Activated CD4-positive, alpha-beta T cell treated with anti-CD3 and anti-CD28 coated beads, Interleukin-2, amount 10 ng/mL, durations not matched to agents 7 days and 5 days (primary cell): ENCODE measurements at places on chromosomes 7 and 10. TPM values are rescaled to one million over a fixed set of nuclear protein-coding genes. Genes with fewer than 3 reads are reported as not detected.
A peak's percentile ranks its signal among the peaks of the same experiment; 100 is the strongest.

DNA sequence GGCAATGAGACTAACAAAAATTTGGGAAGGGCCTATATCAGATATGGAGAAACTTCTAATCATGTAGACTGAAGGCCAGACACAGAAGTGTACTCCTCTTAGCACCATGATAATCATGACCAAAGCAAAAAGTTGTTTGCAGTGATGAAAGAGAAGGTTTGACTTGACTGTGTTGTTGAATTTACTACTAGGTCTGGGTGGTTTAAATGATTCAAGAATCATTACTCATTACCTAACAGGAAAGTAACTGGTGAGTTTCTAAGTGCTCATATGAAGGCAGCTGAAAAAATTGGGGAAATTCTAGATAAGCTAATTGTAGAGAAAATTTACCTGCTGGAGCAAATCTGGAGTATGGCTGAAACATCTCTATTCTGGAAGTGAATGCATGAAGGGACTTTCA, 451.5 kb upstream of the SORCS1 start:
- no peak overlapping the region for H3K27ac ChIP-seq
- H3K36me3 ChIP-seq: no peaks in the 10 kb centered on the region
- no peaks in the 10 kb centered on the region for H3K27me3 ChIP-seq
- H3K4me3 ChIP-seq: no peak overlapping the region

GRCh38 chr10:70053841-70054288, 1.2 kb downstream of the MACROH2A2 start:
- peaks cover 63% of the 10 kb centered on the region for H3K27me3 ChIP-seq
- H3K4me3 ChIP-seq: peak overlapping the region; percentile 80
- no peak for DNase-seq
- no peak overlapping the region for H3K27ac ChIP-seq

The PHYHIPL gene
- total RNA-seq: not detected

DNA sequence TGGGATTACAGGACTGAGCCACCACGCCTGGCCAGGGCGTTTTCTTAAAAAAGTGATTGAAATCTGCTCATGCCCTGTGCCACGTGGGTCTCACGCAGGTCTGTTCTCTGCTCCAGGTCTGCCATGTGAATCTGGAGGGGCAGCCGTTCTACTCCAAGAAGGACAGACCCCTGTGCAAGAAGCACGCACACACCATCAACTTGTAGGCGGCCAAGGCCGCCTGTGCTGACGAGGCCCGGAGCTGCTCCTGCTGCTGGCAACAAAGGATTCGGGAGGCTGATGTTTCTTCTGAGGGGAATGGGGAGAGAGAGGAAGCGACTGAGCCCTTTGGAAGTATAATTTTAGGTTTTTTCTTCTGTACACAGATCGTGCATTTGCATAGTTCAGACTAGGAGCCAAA, 23.6 kb upstream of the BMPR1A start:
- no peaks in the 10 kb centered on the region for H3K36me3 ChIP-seq
- no peaks in the 10 kb centered on the region for H3K27me3 ChIP-seq
- H3K4me3 ChIP-seq: no peak overlapping the region
- no peak overlapping the region for H3K27ac ChIP-seq

The C10orf67 gene
- total RNA-seq: 0.15 TPM

DNA sequence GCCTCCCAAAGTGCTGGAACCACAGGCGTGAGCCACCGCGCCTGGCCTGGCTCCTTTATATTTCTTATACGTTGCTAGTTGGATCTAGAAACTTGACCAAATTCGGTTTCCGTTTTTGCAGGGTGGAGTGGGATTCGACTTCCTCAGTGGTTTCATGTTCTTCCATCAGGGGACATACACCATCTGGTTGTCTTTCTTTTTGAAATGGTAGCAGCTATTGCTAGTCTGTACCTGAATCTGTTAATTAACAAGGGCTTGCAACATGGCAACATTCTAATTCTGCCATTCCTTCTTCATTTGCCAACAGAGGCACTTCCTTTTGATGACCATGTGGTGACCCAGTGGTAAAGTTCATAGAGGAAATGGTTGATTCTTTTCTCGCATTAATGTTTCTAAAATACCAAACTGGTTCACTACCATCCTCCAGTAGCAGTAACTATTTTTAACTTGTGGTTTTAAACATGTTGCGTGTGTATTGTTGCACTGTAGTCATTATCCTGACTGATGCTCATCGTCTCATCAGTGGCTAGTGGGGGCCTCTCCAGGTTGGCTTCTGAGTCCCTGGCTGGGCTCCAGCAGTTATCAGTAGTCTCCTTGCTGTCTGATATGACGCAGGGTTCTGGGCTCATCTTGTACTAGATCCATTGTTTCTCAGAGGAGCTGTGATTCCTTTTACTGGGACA, 159.2 kb downstream of the RGS10 start:
- no peak for DNase-seq
- peak overlapping the region; percentile 36 for H3K27ac ChIP-seq
- H3K4me3 ChIP-seq: no peak overlapping the region
- H3K36me3 ChIP-seq: peaks cover 47% of the 10 kb centered on the region

The DDIT4 gene
- total RNA-seq: 189 TPM

DNA sequence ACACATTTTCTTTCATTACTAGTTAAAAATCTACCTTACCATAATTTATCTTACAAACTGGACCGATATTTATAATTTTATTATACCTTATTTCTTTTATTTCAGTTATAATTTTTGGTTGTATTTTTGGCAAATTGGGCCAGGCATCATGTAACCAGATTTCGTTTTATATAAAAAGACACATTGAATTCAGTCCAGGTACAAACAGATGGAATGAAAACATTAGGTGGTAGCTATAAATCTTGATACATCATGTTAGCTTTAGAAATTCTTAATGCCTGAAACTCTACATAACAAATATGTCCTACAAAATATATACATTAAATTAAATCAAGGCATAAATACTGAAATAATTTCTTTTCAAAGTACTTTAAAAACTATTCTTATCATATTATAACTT, 73.1 kb downstream of the SLC13A1 start:
- H3K4me3 ChIP-seq: no peak overlapping the region
- H3K27ac ChIP-seq: no peak overlapping the region
- no peaks in the 10 kb centered on the region for H3K36me3 ChIP-seq

The SMO gene
- not detected for total RNA-seq

DNA sequence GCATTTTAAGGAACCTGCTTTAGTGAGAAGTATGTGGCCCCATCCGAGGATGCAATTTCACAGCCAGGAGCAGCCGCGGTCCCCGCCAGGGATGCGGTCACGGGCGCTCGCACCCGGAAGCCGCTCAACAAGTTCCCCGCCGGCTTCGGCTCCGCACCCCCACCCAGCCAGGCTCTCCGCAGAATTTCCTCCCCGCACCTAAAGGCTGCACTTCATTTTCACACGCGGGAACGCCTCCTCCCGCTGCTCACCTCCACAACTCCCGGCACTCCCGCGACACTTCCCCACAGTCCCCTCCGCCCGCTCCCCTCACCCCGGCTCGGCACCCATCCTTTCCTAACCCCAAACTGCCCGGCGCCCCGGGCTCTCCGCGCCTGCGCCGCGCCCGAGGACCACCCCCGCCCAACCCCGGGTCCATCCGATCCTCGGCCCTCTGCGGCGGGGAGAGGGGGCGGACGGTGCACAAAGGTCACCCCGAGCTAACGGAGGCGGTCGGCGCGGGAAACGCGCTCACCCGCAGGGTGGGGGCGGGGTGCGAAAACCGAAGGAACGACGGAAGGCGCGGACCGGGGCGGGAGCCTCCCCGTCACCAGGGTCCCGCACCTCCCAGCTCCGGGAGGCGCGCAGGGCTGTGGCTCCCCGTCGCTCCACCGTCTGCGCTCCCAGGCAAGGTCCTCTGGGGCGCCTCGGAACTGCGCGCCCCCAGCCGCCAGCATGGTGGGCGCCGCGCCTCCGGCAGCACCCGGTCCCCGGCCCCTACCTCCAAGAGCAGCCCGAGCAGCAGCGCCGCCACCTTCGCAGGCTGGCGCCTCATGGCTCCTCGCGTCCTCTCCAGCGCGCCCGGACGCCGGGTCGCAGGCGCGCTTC, 558 bp downstream of the VOPP1 start:
- peak; percentile 66 for DNase-seq
- peaks cover 25% of the 10 kb centered on the region for H3K36me3 ChIP-seq
- peaks cover 72% of the 10 kb centered on the region for H3K4me1 ChIP-seq
- H3K27me3 ChIP-seq: no peaks in the 10 kb centered on the region
- H3K4me3 ChIP-seq: peak overlapping the region; percentile 89

The CCDC172 gene
- not detected for total RNA-seq

The PSD gene
- total RNA-seq: 1.6 TPM

- H3K36me3 ChIP-seq: peaks cover 2% of the 10 kb centered on the region
- no peak overlapping the region for H3K4me3 ChIP-seq
- peak overlapping the region; percentile 1 for H3K27ac ChIP-seq
These were observed 58.2 kb upstream of the LYZL2 start for GRCh38 chr10:30687698-30688213.

DNA sequence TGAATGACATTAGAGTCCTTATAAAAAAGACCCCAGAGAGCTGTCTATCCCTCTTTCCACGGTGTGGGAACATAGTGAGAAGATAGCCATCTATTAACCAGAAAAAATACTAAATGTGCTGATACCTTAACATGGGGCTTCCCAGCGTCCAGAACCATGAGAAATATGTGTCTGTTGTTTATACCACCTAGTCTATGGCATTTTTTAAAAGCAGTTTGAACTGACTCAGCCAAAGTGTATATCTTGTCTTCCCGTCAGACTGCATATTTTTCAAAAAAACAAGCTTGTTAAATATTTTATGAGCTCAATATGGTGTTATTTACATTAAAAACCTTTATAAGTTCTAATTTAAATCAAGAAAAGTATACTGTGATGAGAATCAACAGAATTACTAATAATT, 255.3 kb downstream of the HGF start:
- H3K36me3 ChIP-seq: no peaks in the 10 kb centered on the region
- no peaks in the 10 kb centered on the region for H3K27me3 ChIP-seq
- no peaks in the 10 kb centered on the region for H3K4me1 ChIP-seq
- H3K27ac ChIP-seq: no peak overlapping the region

The AKR1B1 gene
- total RNA-seq: 106 TPM

The TRIM50 gene
- not detected for total RNA-seq

The SMKR1 gene
- total RNA-seq: 2.2 TPM

- no peaks in the 10 kb centered on the region for H3K36me3 ChIP-seq
- no peak for DNase-seq
- peaks cover 25% of the 10 kb centered on the region for H3K27me3 ChIP-seq
These were observed 11.5 kb downstream of the SCRN1 start for GRCh38 chr7:29977886-29978651.

DNA sequence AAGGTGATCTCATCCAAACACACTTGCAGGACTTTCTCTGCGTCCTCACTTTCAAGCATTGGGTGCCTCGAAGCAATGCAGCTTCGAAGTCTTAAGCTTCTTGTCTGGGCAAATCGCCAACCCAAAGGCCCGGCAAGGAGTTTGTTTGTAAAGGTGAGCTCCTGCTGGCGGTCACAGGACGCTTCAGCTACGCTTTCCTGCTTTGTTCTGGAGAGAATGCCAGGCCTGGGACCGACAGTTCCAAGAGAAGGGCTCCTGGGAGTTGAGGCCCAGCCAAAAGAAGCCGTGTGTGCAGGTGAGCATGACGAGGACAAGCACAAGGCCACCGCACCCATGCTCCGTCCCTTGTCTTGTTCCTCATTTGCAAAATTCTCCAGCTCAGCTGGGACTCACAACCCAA, 106.6 kb upstream of the DOCK1 start:
- H3K36me3 ChIP-seq: no peaks in the 10 kb centered on the region
- H3K4me3 ChIP-seq: no peak overlapping the region
- H3K27ac ChIP-seq: no peak overlapping the region
- no peak for DNase-seq
- no peaks in the 10 kb centered on the region for H3K4me1 ChIP-seq

GRCh38 chr7:17026269-17026668, 144.5 kb upstream of the AGR3 start:
- peaks cover 27% of the 10 kb centered on the region for H3K4me1 ChIP-seq
- H3K27me3 ChIP-seq: peaks cover 12% of the 10 kb centered on the region
- DNase-seq: no peak

DNA sequence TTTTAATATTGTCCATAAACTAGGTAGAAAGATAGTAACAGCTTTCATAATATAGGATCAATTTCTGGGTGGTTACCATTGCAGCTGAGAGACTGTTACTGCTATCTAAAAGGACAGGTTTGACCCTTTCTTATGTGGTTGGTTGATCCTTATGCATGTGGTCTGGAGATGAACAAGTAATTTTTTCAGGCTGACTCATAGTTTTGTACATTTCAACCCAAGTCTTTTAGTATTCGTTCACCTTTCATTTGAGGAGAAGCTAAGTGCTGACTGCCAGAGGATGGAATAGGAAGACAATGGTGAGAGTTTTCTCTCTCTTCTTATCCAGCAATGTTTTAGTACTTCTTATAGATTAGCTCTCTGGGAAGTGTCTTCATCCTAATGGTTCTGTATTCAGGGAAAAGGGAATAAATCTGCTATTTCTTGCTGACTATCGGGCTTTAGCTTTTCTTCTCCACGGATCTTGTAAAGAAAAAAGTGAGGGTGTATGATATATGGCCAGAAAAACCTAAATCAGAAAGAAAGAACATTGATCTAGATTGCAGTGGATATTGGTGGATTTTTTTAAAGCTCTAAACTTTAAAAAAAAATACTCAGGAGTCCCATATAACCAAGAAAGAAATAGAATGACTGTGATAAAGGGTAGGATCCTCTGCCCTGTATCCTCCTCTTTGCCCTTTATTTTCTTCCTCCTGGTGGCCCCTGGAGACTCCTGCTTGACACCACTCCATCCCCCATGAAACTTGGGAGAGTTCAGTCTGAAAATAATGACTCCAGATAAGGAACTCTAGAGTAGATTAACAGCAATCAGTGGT, 88.0 kb downstream of the CPED1 start:
- H3K4me3 ChIP-seq: no peak overlapping the region
- DNase-seq: no peak
- H3K27me3 ChIP-seq: peaks cover 1% of the 10 kb centered on the region
- H3K36me3 ChIP-seq: no peaks in the 10 kb centered on the region
- H3K27ac ChIP-seq: no peak overlapping the region

GRCh38 chr10:62842983-62843382, 26.8 kb upstream of the EGR2 start:
- H3K36me3 ChIP-seq: no peaks in the 10 kb centered on the region
- DNase-seq: no peak
- peaks cover 5% of the 10 kb centered on the region for H3K4me1 ChIP-seq
- H3K4me3 ChIP-seq: no peak overlapping the region

- H3K4me3 ChIP-seq: no peak overlapping the region
- no peak for DNase-seq
- no peaks in the 10 kb centered on the region for H3K36me3 ChIP-seq
- no peaks in the 10 kb centered on the region for H3K4me1 ChIP-seq
- no peak overlapping the region for H3K27ac ChIP-seq
- no peaks in the 10 kb centered on the region for H3K27me3 ChIP-seq
These were observed 963.4 kb downstream of the CNTNAP2 start for GRCh38 chr7:147079921-147080420.

The ATP6V1F gene
- total RNA-seq: 143 TPM

The LRRC61 gene
- 14.9 TPM for total RNA-seq

DNA sequence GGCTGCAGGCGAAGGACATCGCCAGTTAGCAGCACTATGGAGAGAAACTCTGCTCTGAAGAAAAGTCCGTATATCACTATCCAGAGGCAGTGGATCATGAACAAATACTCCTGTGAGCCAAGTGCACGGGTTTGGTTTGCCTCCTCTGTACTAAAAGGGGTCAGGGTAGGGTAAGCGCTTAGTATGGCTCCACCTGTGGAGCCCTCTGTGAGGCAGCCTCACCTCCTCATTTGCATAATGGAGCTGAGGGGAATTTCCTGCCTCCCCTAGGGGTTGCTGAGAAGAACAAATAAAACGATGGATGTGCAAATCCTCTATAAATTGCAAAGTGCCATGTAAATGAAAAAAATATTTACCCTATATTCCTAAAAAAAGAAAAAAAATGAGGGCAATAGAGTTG, 63.4 kb downstream of the GPR26 start:
- H3K4me3 ChIP-seq: no peak overlapping the region
- H3K27me3 ChIP-seq: no peaks in the 10 kb centered on the region
- DNase-seq: no peak
- no peaks in the 10 kb centered on the region for H3K36me3 ChIP-seq
